ENCODE measurements at places on chromosomes 16 and 17.

GRCh38 chr16:11162586-11163268 lies 93.3 kb downstream of the SOCS1 start:
- no peak for DNase-seq

DNA sequence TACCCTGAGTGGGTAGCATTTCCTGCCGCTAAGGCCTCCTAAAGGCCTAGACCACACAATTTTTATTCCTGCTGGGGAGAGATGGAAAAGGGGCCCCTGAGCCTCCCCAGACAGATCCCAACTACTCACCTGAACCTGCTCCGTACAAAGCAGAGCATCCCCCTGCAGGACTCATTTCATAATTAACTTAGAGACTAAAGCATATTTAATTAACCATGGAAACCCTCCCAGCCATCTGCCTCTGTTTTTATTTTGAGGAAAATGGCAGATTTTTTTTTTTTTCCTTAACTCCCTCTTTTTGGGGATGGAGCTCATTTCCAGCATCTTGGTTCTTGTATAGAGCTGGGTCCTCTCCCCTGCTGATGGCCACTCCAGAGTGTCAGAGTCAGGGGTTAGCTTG lies 96.5 kb upstream of the CRHR1 start:
- DNase-seq = no peak

GRCh38 chr17:61822326-61823285 lies 40.7 kb downstream of the BRIP1 start:
- no peak for DNase-seq

DNA sequence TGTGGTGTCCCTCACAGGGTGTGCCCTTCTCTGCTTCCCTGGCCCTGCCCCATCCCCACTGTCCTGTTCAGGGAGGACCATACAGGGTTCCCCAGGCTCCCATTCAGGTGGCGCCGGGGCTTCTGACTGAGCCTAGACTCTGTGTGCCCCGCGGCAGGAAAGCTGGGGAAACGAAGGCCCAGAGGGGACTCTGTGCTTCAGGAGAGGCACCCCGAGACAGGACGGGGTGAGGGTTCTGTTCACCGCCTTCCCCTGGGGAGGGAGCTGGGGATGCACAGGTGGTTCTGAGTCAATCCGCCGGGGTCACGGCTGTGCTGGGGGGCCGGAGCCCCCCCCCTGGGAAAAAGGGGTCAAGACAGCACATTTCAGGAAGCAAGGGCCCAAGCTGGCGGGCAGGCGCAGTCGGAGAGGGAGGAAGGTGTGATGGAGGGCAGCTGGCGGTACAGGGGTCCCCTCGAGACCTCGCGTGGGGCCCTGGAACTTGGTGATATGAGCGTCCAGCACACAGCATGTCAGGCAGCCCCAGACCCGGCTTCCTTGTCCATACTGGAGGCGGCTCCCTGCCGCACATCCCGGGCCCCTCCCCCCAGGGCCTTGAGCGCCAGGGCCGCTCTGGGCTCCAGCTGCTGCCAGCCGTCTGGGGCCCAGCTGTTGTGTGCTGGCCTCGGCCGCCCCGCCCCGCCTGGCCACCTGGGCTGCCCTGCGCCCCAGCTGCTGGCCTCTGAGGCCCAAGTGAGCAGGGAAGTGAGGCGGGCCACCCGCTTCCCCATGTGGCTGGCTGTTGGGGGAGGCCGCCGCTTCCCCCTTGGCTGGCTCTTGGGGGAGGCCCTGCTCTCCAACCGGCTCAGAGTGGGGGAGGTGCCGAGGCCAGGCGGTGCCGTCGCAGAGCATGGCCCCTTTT lies 5.6 kb upstream of the NOTUM start:
- DNase-seq = peak; percentile 79

- DNase-seq = no peak
Observed at GRCh38 chr17:4555873-4556759, 932 bp upstream of the MYBBP1A start.

DNA sequence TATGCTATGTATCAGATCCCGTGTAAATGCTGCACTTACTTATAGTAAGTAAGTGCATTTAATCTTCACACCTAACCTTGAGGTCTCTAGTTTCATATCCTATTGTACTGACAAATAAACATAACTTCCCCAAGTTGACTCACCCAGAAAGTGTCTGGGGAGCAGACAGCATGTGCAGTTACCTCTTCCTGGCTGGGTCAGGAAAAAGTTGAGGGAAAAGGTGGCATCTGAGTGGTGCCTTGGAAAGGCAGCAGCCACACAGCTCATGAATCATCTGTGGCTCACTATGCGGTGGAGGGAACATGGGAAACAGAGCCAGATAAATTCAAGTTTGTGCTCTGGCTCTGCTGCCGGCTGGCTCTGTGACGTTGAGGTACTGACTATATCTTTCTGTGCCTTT lies 382.0 kb upstream of the DYNLRB2 start:
- DNase-seq = no peak

DNA sequence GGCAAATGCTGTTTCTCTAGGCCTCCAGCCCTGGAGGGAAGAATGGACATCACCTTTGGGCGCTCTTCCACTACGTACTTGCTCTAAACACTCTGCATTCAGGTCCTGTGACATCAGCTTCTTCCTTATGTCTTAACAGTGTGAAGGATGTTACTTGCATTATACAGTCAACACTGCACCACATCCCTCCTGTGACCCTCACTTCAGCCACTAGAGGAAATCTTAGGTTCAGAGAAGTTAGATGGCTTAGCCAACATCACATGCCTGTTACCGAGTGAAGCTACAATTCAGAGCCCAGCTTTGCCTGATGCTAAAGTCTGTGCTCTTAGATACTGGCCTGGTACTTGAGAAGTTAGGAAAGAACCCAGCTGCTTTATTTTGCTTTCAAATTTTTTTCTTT lies 18.3 kb downstream of the UBFD1 start:
- DNase-seq = no peak

DNA sequence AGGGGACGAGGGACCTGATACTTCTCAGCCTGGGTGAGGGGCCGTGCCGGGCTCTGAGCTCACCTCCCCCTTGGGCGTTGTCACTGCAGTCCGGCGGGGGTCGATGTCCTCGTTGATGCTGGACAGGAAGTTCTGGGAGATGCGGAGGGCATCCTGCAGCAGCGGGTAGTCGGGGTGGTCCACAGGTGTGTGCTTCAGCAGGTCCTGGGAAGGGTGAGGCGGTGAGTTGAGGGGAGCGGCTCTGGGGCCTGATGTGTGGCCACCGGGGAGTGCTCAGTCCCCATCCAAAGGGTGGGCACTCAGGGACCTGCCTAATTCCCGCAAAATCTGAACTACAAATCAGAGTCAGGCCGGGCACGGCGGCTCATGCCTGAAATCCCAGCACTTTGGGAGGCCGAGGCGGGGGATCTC lies 75.6 kb downstream of the TIMM22 start:
- DNase-seq = no peak

- no peak for DNase-seq
Observed at GRCh38 chr17:57594767-57595166, 150.3 kb downstream of the CCDC182 start.

GRCh38 chr17:82941021-82942001 lies 101.5 kb upstream of the ZNF750 start:
- no peak for DNase-seq

- no peak for DNase-seq
Observed at GRCh38 chr16:57685633-57686032, 9.0 kb upstream of the DRC7 start.

- no peak for DNase-seq
Observed at GRCh38 chr16:8179615-8180014, 410.7 kb downstream of the TMEM114 start.

DNA sequence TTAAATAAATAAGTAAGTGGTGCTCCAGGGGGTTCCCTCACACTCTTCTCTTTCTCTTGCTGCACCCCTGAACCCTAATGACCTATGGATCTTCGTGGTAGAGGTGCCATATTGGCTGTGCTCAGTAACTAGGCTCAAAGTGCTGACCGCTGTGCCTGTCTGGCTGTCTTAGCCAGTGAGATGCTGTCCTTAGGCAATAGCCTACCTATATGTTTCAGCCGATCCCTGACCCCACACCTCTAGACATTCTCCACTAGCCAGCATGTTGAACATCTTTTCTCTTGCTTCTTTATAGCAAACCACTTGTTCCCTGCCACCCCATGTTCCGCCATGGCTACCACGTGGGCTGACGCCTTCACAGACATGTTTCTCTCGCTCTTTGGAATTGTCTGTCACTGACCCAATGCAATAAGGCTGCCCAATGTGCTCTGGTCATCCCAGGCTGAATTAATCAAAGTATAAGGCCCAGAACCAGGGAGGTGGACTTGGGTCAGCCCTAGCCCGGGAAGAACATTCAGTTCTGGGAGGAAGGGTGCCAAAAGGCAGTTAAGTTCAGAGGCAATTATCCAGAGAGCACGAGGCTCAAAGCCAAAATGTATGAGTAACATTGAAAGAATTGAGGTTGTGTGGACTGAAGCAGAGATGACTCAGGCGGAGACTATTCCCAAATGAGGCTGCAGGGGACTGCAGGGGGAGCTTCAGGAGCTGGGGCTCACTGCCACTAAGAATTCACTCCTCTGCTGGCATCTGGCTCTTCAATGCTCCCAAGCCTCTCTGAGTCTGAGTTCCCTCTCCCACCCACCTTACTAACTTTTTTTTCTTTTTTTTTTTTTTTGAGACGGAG lies 28.7 kb upstream of the TNRC6A start:
- no peak for DNase-seq

DNA sequence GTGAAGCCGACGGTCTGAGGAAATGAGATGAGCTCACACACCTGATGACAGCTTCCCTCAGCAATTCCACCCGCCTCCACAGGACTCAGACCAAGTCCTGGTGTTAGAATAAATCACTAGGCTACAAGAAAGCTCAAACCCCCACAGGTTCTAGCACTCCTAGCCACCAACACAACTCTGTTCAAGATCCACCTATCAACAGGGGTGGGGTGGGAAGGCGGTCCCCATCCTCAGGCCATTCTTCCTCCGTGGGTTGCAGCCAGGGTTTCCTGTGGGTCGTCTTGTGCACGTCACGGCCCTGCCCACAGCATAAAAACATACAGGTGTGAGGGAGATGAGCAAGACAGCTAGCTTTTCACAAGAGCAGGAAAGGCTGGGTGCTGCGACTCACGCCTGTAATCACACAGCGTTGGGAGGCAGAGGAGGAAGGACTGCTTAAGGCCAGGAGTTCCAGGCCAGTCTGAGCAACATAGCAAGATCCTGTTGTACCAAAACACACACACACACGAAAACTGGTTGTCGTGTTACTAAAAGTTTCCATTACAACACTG lies 81.1 kb downstream of the ANKRD11 start:
- no peak for DNase-seq

GRCh38 chr16:732936-733335 lies 6.0 kb downstream of the HAGHL start:
- no peak for DNase-seq

DNA sequence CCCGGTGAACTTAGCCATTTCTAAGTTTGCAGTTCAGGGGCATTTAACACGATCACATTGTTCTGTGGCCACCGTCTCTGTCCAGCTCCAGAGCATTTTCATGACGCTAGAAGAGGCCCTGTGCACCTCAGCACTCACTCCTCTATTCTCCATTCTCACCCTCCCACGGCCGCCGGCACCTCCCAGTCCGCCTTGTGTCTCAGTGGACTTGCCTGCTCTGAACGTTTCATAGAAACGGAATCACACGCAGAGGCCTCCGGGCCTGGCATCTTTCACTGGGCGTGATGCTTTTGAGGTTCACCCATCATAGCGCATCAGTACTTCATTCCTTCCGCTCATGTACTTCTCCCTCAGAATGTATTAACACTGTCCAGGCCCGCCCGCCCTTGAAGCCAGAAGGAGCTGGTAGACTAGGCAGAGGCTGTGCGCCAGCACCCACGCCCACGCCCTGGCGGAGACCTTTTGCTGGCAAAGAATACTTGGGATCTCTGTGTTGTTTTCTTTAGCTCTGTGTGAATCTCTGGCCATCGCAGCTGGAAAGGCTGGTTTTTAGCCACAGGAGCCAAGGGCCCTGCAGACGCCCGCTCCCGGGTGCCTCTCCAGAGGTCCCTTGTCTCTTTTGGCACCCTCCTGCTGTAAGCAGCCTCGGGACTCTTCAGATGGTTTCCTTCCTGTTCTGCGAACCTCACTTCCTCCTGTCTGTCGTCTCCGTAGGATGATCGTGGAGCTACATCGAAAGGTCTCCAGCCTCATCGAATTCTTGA lies 23.4 kb upstream of the JPT2 start:
- no peak for DNase-seq

Measured in cardiac muscle cell (in vitro differentiated cells and primary cell).